ENCODE measurements at places on chromosomes 12 and 14.

DNA sequence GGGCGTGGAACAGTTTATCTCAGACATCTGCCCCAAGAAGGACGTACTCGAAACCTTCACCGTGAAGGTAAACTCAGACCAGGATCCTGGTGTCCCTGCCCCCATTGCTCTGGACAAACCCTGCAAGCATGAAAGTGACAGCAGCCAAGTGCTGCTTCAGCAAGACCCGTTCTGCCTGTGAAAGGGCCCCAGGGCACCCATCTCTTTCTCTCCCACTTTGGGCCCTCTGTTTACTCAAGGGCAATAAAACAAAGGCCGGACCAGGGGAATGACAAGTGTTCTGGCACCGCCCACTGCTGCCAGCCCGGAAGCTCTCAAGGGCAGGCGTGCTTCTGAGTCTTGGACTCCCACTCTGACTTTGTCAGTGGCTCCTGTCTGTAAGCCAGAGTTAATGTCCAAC, 35.3 kb downstream of the CD9 start:
- no peak for DNase-seq

GRCh38 chr12:89544681-89545184, 18.9 kb upstream of the POC1B start:
- DNase-seq = no peak

DNA sequence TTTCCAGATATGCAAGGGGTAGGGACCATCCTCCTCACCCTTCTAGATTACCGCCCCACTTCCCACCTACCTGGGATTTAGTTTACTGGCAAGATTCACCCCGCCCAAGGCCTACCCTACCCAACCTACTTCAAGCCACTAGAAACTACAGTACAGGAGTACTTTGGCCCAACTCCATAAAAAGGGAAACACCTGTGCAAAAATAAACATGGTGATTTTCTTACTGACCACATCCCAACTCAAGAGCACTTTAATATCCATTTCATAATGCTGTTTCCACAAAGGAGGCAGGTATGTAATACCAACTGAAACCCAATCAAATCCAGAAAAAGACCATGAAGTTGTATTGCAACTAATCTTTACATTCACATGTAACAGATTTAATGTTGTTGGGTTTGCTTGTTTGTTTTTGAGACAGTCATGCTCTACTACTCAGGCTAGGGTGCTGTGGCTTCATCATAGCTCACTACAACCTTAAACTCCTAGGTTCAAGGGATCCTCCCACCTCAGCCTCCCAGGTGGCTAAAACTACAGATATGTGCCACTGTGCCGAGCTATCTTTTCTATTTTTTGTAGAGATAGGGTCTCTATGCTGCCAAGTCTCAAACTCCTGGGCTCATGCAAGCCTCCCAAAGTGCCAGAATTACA, 41.7 kb upstream of the RAP1B start:
- DNase-seq = no peak

DNA sequence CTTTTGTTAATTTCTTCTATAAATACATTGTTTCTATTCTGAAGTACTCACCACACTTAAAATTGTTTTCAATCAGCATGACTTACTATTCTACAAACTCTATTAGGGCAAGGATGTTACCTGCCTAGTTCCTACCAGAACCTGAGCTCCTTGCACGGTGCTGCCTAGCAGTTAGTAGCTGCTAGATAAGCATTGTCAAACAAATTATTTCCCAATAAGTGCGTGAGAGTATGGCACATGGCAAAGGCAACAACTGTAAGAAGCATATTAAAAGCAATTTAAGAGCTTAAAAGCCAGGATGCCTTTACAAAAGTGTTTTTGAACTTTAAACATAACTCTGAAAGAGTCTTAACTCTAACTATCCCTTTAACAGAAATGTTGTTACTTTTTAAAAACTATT, 8.2 kb upstream of the LYZ start:
- DNase-seq = no peak

- DNase-seq = no peak
Observed at GRCh38 chr12:120169946-120170345, 24.6 kb downstream of the GCN1 start.

DNA sequence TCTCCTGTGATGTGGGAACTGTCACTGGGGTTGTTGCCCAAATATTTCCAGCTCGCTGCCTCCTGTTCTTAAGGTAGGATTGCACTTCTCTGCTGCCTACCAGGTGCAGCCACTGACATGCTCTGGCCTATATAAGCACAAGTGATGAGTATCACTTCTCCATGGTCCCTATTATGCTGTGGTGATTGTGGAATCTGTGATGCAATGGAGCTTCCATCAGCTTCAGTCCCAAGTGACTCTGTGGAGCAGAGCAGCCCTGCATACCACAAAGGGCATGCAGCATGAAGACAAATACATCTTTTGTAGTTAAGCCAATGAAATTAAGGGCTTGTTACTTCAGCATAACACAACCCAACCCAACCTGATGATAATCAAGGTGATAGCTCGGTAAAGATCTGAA, 43.5 kb downstream of the CKAP4 start:
- no peak for DNase-seq

DNA sequence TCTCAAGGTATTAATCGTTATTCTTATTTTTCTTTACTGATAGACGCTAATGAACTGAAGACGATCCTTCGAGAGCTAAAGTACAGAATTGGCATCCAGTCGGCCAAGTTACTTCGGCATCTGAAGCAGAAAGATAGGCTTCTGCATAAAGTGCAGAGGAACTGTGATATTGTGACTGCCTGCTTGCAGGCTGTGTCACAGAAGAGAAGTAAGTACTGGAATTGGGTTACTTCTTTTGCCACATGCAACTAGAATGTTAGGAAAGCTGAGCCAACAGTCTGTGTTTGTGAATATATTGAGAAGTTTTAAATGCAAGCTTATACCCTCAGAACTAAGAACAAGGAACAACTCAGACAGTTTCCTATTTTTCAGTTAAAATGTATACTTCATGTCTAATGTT, 26.6 kb upstream of the GNS start:
- no peak for DNase-seq

DNA sequence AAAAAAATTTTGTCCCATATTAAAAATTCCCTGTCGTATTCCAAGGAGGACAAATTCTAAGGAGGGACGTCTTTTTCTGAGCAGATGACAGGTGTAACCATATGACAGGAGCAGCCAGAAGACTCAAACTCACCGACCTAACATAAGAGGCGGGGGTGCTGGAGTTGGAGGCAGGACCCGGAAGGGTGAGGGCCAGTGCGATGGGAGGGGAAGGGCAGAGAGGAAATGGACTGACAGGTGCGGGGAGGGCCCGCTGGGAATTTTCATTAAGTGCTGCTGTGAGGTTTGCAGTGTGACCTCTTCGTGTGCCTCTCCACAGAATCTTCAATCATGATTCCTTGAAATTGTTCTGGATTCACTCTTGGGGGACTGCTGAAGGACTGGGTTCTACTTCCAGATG, 189.4 kb downstream of the NTF3 start:
- DNase-seq = no peak

DNA sequence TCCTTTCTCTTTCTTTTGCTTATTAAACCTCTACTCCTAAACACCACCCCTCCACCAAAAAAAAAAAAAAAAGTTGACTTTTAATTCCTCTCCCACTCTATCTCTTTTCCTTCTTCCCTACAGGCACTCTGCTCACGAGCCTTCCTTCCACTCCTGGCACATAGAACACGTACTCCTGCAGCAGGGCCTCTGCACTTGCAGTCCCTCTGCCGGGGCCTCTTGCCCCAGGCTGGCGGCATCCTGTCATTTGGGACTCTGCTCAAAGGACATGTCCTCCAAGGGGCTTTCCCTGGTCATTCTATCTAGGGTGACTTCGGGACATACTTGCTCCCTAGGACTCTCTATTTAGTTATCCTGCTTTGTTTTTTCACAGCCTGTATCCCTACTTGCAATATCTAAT, 7.7 kb downstream of the FOS start:
- DNase-seq = no peak

- no peak for DNase-seq
Observed at GRCh38 chr14:26190646-26191045, 407.2 kb downstream of the NOVA1 start.

DNA sequence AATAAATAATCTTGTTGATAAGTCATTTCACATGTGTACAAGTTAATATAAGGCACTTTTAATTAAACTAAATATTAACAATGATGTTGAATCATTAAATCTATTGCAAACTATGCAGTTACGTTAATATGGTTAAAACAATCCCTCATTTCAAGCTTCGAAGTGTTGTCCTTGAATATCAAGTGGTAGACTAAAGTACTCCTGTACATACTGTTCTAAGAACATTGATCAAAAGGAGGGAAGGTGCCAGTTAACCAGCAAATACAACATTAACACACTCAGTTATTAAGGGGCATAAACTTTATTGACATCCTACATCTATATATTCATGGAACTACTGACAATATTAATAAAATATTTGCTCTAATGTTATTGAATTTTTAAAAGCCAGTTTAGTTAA, 8.7 kb downstream of the BCAT1 start:
- no peak for DNase-seq

DNA sequence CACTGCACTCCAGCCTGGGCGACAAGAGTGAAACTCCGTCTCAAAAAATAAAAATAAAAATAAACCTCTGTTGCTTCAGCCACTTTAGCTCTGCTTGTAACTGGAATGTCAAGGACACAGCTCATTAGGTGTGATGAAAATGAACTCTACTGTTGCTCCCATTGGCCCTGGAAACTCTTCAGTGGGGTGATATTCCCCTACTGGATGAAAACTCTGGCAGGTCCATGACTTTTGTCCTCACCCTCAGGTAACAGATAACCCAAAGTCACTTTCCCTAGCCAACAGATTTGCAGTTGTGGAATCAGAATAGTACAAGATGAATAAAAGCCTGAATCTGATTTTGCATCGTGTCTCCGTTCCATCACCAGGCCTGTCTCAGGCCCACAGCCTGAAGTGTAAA, 92.1 kb upstream of the CEP83 start:
- DNase-seq = no peak

DNA sequence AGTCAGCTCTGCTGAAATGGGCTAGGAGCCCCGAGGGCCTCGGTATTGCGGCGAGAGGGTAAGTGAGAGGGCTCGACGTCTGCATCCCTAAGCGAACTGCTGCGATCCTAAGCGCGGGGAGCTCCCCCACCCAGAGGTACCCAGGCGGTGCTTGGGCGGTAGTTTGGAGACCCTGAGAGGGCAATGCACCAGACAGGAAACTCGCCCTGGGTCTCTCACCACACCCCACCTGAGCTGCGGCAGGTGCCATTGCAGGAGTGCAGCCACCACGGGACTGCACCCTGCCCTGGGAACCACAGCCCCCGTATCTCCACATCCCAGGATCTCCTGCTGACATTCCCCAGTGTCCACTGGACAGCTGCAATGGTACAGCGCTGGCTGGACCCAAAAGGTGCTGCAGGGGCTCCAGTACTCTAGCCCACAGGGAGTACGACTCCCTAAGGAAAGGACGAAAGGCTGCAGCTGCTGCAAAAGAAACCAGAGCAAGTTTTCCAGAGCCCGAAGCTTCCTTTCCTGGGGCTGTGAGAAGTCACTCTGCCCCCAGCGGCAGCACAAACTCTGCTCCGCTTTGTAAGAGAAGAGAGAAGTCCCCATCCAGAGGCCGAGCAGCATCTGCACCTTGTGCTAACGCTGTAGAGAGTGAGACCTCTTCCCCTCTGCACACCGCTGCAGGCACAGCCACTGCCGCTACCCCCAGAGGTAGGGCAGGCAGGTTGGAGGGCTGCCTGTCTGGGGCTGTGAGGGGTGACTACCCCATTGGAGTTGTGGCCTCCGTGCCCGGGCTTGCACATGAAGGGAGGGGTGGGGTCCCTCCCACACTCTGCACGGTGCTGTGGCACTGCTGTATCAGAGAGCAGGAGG, 31.1 kb upstream of the MON2 start:
- DNase-seq = no peak

DNA sequence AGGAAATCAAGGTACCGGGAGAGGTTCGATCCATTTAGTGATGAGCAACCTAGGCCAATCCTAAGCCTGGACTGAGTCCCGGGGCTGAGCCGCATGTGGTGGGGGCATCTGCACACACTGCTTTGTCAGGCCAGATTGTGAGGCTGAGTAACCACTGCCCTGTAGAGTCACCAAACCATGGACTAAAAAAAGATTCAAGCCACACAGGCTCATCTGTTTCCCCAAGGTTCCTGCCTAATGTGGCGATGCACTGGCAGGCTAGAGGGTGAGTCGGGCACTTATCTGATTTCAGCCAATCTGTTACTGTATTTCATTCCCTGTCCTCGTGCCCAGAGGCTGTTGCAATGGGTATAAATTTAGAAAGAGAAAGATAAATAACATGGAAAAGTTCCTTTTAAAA, 140.8 kb downstream of the TTC7B start:
- no peak for DNase-seq

- no peak for DNase-seq
Observed at GRCh38 chr12:49974677-49975317, 2.0 kb downstream of the AQP6 start.

DNA sequence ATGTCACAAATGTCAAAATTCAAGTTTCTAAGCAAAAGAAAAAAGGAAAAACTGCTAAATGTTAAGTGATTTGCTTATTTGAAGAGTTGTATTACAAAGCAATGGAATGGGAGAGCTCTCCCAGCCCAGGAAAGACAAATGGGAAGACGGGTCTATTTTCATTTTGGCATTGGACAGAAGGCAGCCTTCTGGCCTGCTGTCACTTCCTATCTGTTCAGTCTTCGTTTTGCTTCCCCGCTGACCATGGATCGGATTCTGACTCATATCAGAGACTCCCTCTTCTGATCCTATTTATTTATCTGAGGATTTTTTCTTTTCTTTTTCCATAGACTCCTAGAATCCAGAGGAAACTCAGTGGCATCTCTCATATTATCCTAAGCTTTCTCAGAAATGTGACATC, 634.9 kb downstream of the DIO2 start:
- no peak for DNase-seq

- no peak for DNase-seq
Observed at GRCh38 chr14:56352999-56353398, 226.6 kb upstream of the TMEM260 start.

- DNase-seq = no peak
Observed at GRCh38 chr12:105466231-105466900, 135.9 kb downstream of the C12orf75 start.

GRCh38 chr12:44847403-44847802, 28.7 kb downstream of the NELL2 start:
- DNase-seq = no peak

DNA sequence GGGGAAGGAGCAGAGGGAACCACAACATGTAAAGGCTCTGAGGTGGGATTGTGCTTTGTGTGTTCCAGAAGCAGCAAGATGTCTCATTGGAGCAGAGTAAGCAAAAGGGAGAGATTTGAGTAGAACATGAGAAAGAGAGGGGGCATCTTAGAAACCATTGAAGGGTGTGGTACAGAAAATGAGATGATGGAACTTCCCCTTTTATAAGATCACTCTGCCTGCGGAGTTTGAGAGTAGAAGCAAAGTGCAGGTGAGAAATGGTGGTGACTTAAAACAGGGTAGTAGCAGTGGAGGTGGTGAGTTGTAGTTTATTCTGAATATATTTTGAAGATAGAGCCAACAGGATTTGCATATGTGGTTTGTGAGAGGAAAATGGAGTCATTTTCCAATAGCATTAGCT, 56.0 kb downstream of the FBXO34 start:
- DNase-seq = no peak

GRCh38 chr12:107493135-107493494, 192.5 kb upstream of the PWP1 start:
- no peak for DNase-seq

- DNase-seq = no peak
Observed at GRCh38 chr12:95126076-95126475, 52.7 kb upstream of the NR2C1 start.
